Stimulated activated CD4-positive, alpha-beta T cell treated with anti-CD3 and anti-CD28 coated beads, Interleukin-15, amount 100 ng/mL, for 1 hour (primary cell): ENCODE measurements at places on chromosomes 7 and 10.

- no peak for DNase-seq
Observed at GRCh38 chr7:150751702-150752101, 14.5 kb downstream of the GIMAP5 start.

- no peak for DNase-seq
Observed at GRCh38 chr10:14621037-14621436, 153.7 kb downstream of the FAM107B start.

GRCh38 chr7:144826208-144826607, 9.6 kb downstream of the TPK1 start:
- DNase-seq: no peak

DNA sequence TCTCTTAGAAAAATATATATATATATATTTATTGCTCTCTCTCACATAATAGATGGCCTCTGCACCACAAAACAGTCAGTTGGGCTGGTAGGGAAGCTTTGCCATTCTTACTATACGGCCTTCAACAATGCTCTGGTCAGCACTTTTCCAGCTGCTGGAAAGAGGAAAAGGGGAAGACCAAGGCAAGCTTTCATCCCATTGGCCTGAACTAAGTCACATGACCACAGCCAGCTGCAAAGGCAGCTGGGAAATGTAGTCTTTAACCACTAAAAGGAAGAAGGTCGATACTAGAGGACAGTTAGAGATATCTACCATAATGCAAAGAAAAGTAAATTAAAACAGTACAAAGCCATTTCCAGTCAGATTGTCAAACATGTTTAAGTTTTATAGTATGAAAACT, 58.4 kb upstream of the MACROH2A2 start:
- DNase-seq: no peak
